ENCODE measurements at places on chromosomes 2 and 18. TPM values are rescaled to one million over a fixed set of nuclear protein-coding genes. Genes with fewer than 3 reads are reported as not detected.

Gene PASK
- 8.0 TPM for total RNA-seq

Gene MLPH
- 0.45 TPM for total RNA-seq

Gene ESPNL
- 0.78 TPM for total RNA-seq

Gene POTEI
- total RNA-seq, result 0.10 TPM

Gene TUBA3E
- total RNA-seq, result 0.25 TPM

Gene TMEM214
- 35.5 TPM for total RNA-seq

Gene DSEL
- 8.5 TPM for total RNA-seq

Gene DUSP2
- total RNA-seq, result 1.1 TPM

Gene ABCA12
- total RNA-seq, result 0.05 TPM

All from motor neuron (in vitro differentiated cells).